Uterus (tissue), 4 donors: ENCODE measurements at places on chromosomes 6 and 20. TPM values are rescaled to one million over a fixed set of nuclear protein-coding genes. Genes with fewer than 3 reads are reported as not detected.
A peak's percentile ranks its signal among the peaks of the same experiment; 100 is the strongest.

SEL1L2 gene
- 3.8 TPM for total RNA-seq

TRIM15 gene
- total RNA-seq, result not detected

TMEM30A gene
- 151 TPM for total RNA-seq

DNA sequence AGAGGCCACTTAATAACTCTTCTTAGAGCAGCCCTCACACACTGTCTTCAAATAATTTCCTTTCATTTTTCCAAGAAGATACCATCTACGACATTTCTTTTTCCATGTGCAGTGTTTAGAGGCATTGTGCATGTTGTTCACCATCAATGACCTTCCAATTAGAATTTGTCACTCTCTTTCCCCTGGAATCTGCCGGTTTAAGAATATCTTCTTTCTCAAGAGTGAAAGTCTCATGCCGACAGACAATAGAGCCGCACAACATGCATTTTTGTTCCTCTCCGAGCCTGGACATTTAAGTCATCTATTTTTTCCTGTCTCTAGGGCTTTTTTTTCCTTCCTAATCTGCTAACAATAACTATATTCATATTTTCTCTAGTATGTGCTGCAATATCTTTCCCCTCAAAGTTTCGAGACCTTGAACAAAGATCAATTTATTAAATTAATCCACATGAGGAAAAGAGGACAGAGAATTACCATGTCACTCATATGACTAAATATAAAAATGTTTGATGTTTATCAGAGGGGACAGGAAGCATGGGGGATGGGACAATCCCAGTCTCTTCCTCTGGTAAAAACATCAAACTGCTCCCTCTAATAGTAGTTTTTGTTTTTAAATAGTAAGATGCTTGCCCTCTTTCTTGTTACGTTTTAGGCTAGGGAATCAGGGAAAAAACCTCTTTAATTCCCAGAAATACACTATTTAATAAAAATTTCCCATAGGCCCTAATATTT, 893.4 kb downstream of the C6orf118 start:
- H3K27me3 ChIP-seq, result no peaks in the 10 kb centered on the region
- H3K4me1 ChIP-seq, result no peaks in the 10 kb centered on the region
- H3K4me3 ChIP-seq, result no peak overlapping the region
- DNase-seq, result no peak

DNA sequence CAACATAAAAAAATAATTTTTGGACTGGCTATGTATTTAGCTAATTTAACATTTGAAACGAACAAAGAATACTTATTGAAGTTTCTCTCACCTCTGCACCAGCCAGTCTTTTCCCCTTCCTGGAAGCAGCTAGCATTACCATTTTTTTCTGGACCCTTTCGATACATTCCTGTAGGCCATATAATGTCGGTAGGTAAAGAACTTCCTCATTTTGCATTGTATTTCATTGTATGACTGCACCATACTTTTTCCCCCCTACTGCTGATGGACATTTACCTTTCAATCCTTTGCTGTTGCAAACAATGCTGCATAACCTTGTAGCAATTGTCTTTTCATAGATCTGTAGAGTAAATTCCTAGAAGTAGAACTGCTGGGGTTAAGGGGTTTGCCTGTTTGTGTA, 17.6 kb downstream of the CBFA2T2 start:
- H3K27ac ChIP-seq, result no peak overlapping the region
- no peaks in the 10 kb centered on the region for H3K4me1 ChIP-seq
- no peak for DNase-seq

DNA sequence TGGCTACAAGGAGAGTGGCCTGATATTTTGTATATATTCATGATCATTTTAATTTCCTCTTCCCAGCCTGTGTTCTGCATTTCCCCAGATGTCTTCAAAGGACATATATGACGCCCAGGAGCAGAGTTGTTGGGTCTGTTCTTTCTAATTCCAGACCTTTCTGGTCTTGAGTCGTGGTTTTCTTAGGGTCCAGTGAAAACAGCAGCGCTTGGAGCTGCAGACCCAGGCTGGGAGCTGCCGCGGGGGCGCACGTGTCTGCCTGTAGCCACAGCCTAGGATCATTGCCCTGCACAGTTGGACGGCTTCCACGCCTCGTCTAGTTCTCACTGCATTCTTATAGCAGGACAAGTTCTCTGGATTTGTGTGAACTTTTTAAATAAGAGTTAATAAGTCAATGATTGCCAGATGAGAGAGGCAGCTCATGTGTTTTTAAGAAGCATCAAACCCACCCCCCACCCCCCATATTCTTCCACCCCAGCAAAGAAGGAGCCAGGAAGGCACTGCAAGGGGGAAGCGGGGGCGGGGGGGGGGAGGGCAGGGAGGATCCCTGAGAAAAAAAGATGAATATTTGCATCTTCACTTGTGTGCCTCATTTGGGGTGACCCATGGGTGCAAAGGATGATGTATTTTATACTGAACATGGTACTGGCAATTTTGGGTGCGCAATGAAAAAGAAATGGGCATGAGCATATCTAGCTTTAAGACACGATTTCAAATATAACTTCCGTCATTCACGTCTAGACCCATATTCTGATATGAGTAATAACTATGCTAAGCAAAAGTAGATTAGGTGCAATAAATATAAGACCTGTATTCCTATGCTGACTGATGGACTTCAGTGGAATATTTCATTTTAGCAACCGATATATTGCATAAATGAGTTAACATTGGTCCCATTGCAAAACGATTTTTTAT, 160.0 kb downstream of the TBXT start:
- peak overlapping the region; percentile 88 for H3K27ac ChIP-seq
- DNase-seq, result peak; percentile 69
- H3K27me3 ChIP-seq, result no peaks in the 10 kb centered on the region
- no peaks in the 10 kb centered on the region for H3K4me1 ChIP-seq
- H3K36me3 ChIP-seq, result no peaks in the 10 kb centered on the region
- H3K4me3 ChIP-seq, result peak overlapping the region; percentile 43

- H3K36me3 ChIP-seq, result no peaks in the 10 kb centered on the region
- no peak overlapping the region for H3K4me3 ChIP-seq
- DNase-seq, result no peak
- no peaks in the 10 kb centered on the region for H3K4me1 ChIP-seq
- H3K27ac ChIP-seq, result no peak overlapping the region
- H3K27me3 ChIP-seq, result no peaks in the 10 kb centered on the region
Observed at GRCh38 chr6:93992976-93993375, 573.6 kb upstream of the EPHA7 start.

GRCh38 chr6:37050045-37050853, 44.8 kb downstream of the FGD2 start:
- H3K27ac ChIP-seq, result peak overlapping the region; percentile 35
- peak; percentile 42 for DNase-seq
- H3K36me3 ChIP-seq, result no peaks in the 10 kb centered on the region
- H3K4me3 ChIP-seq, result no peak overlapping the region
- no peaks in the 10 kb centered on the region for H3K27me3 ChIP-seq

DNA sequence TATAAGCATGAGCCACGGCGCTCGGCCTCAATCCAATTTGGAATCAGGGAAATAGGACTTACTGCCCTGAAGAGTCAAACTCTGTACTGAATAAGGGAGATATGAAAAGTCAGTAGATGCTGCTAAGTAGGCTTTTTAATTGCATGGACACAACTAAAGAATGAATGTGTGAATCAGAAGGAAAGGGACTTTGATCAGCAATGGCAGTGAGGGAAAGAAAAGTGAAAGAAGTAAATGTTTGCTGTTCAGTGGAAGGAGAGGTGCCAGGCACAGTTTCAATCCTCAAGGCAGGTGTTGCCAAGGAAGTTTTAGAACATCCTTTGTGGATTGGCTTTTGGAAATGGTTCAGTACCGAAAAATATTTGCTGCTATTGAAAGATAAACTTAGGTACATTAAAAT, 62.2 kb upstream of the GCM1 start:
- no peaks in the 10 kb centered on the region for H3K4me1 ChIP-seq
- no peaks in the 10 kb centered on the region for H3K27me3 ChIP-seq
- DNase-seq, result no peak
- no peak overlapping the region for H3K4me3 ChIP-seq
- no peaks in the 10 kb centered on the region for H3K36me3 ChIP-seq

- H3K27me3 ChIP-seq, result no peaks in the 10 kb centered on the region
- H3K27ac ChIP-seq, result no peak overlapping the region
- H3K4me1 ChIP-seq, result no peaks in the 10 kb centered on the region
- no peak overlapping the region for H3K4me3 ChIP-seq
Observed at GRCh38 chr6:152975204-152975915, 7.5 kb downstream of the FBXO5 start.

DNA sequence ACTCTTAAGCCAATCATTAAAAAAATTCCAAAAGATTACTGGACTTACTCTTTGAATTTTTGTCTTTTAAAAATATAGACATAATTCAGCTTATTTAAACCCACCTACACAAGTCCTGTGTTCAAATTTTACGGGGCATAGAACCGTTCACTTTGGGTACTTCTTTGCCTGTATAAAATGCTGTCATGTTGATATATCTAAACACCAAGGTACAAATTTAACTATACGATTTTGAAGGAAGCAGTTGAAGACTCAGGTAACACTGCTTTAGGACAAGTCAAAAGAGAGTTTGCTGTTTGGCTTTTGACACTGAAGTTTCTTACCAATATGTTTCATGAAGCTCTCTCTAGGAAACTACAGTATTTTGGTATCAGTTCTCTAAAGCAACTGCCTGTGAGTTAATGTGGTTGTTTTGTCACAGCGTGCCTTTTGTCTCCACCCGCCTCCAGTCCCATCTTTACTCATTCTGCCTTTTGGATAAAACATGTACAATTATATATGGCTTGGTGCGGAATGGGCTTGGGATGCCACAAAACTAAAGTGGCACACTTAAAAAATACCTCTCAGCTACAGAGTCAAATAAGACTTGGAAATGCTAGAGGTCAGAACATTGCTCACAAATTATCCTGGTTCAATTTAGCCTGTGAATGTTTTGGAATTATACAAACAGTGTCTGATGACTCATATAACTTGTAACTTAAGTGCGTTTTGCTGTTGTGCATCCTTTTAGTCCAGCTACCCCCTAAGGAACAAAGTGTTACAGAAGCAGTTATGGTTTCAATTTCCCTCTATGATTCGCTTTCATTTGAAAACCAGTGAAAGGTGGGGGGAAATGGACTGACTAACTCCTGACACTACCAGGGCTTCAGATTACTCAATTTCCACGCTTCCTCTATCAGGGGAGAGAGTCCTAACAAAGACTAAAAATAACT, 38.7 kb downstream of the RGS17 start:
- H3K4me1 ChIP-seq, result no peaks in the 10 kb centered on the region
- no peaks in the 10 kb centered on the region for H3K27me3 ChIP-seq
- no peak overlapping the region for H3K27ac ChIP-seq
- no peak overlapping the region for H3K4me3 ChIP-seq
- DNase-seq, result no peak

DNA sequence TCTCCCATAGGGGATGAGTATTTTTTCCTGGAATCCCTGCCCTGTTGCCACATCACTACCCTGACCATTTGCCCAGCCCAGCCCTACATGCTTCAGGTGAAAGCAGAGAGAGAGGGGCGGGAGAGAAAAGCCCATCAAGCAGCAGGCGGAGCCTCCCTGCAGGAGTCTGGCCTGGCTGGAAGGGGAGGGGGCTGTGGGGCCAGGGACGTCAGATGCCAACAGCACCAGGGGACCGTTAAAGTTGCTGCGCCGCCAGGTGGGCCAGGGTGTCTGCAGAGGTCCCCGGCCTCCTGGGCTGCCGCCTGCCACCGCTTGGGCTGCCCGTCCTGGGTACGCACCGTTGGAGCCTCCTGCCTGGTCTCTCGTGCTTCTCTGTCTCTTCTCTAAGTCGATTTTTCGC, 757 bp upstream of the R3HDML start:
- no peaks in the 10 kb centered on the region for H3K27me3 ChIP-seq
- H3K4me3 ChIP-seq, result no peak overlapping the region
- H3K27ac ChIP-seq, result no peak overlapping the region
- no peaks in the 10 kb centered on the region for H3K36me3 ChIP-seq
- no peak for DNase-seq

GRCh38 chr6:157261606-157262005, 61.7 kb downstream of the TMEM242 start:
- no peak overlapping the region for H3K27ac ChIP-seq
- DNase-seq, result no peak
- no peaks in the 10 kb centered on the region for H3K27me3 ChIP-seq
- H3K4me1 ChIP-seq, result no peaks in the 10 kb centered on the region
- H3K36me3 ChIP-seq, result no peaks in the 10 kb centered on the region

- H3K4me3 ChIP-seq, result no peak overlapping the region
- no peak for DNase-seq
- no peaks in the 10 kb centered on the region for H3K4me1 ChIP-seq
- no peaks in the 10 kb centered on the region for H3K27me3 ChIP-seq
- no peak overlapping the region for H3K27ac ChIP-seq
Observed at GRCh38 chr6:77986380-77987034, 333.7 kb downstream of the MEI4 start.

GRCh38 chr6:107740496-107741190, 83.5 kb downstream of the SCML4 start:
- no peak for DNase-seq
- H3K4me3 ChIP-seq, result no peak overlapping the region
- no peaks in the 10 kb centered on the region for H3K36me3 ChIP-seq
